ENCODE measurements at places on chromosomes 7 and 10.

- DNase-seq: no peak
Measured at GRCh38 chr7:27247452-27248426, 5.1 kb downstream of the EVX1 start.

GRCh38 chr7:148963583-148964482 is 64.5 kb downstream of the PDIA4 start:
- DNase-seq: no peak

DNA sequence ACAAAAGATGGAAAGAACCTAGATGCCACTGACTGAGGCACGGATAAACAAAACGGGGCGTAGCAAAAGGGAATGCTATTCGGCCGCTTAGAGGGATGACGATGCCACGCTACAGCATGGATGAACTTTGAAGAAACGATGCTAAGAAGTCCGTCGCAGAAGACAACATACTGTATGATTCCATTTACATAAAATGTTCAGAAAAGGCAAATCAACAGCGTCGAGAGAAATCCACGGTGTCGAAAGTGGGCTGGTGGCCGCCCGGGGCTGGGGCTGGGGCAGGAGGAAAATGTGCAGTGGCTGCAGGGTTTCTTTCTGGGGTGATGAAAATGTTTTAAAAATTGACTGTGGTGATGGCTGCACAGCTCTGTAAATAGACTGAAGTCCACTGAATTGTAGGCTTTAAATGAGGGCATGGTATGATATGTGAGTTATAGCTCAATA is 24.1 kb downstream of the GNA12 start:
- no peak for DNase-seq

DNA sequence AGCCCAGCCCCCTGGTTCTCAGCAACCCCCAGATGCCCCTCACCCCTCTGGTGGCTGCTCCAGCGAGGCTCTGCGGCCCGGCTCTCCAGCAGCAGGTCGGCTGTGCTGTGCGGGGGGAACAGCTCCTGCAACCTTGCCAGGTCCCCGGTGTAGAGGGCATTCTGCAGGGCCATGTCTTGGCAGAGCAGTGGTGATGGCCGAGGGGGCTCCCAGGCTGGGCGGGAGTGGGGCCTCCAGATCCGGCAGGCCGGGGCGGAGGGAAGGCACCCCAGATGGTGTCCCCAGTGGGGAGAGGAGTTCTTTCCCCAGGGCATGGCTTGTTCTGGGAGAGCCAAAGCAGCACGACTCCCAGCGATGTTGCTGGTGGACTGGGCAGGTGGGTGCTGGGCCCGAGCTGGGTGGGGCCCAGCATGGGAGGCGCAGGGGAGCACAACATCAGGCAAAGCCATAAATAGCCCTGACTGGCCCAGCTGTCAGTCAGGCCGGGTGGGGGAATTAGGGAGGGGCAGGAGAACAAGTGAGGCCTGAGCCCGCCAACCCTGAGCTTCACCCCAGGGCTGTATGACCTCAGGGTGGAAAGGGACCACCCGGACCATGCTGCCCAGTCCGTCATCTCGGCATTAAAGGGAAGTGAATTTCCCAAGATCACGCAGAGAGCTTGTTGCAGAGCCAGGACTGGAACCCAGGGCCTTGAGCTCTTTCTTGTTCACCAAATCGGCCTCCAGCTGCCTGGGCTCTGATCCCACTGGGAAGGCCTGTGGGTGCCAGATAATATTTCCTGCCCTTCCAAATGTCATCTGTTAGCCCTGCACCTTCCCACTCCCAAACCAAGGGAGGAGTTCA is 580 bp upstream of the ASB10 start:
- DNase-seq: no peak

DNA sequence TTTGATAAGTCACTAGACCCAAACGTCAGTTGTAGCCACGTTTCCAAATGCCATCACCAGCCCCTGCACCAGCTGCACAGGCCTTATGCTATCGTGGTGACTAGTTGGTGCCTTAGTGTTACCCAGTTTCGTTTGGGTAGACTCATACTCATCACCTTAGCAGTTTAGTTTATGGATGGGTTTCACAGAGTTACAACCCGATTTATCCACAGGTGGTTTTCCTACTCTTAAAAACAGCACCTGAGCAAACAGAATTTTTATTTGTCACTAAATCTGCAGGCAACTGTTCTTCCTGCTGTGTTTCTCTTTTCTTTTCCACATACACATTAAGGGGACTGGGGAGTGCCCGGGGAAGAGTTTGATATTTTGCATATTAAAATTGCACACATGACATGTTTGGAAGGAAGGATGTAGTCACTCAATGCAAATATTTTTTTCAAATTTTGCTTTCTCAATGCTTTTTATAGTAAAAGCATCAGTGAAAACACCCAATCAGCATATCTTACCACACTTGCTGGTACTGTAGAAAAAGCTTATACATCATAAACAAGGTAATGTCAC is 41.6 kb downstream of the PDSS1 start:
- DNase-seq: no peak
